GM23338 (cell line): ENCODE measurements at places on chromosomes 6 and 20.

- no peak for DNase-seq
These were observed 360.4 kb downstream of the ESR1 start for GRCh38 chr6:152167641-152168603.

DNA sequence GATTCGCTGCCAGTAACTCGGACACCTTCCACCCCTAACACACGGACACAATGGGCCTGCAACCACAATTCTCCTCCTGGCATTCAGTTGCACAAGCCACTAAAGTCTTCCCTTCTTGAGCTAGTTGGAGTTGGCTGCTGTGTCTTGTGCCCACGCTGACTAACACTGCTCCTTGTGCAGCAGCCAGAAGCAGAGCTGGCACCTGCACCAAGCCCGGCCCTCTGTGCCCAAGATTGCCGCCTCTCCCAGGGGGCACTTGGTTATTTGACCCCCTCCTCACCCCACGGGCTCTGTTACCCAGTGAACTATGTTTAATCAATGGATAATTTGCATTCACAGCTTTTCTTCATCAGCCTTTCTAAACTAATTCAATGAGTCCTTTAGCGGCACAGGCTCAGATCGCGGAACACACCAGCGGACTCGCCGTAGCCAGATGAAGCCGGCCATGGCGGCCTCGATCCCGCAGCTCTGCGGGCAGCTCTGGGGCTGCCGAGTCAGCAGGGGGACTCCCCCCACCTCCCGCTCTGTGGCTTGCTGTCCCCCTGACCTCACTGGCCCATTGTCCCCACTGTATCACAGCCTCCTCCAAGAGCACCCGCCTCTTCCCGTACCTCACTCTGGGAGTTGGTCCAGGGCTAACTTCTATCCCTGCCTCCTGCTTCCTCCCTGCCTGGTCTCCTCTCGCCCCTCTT is 94.8 kb upstream of the AFDN start:
- no peak for DNase-seq

GRCh38 chr20:11098888-11099287 is 425.1 kb upstream of the JAG1 start:
- peak; percentile 34 for DNase-seq

DNA sequence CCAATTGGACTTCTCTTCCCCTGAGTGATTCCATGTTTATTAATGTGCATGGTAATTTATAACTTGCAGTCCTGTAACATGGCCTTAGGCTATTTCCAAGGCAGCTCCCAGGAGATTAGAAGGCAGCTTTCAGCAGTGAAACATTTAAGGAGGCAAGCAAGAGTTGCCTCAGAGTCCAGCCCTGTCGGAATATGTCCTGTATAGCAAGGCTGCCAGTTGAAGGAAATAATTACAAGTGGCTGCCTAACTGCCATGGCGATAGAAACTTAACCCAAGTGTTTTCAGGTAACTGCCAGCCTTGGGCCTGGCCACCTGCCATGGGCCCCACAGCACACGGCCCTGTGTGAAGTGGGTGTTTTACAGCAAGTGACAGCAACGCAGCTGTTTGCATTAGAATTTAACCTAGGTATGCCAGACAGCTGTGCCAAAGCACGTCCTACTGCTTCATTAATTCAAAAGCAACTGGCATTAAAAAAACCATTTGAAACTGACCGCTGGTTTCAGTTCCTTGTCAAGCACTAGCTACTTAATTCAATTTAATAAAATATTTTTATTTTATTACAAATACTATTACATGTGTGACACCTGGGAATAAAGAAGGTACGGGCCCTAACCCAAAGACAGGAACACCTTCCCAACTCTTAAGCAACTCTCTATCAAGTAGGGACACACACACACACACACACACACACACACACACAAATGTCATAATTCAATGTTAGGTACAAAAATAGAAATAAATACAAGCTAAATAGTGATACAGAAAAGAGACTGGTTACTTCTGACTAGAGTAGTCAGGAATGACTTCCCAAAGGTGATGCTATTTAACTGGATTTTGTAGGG is 151.8 kb upstream of the HEY2 start:
- no peak for DNase-seq
